ENCODE measurements at places on chromosomes 13 and 19.

GRCh38 chr13:27926644-27927434, 7.0 kb downstream of the PDX1 start:
- DNase-seq, result no peak

DNA sequence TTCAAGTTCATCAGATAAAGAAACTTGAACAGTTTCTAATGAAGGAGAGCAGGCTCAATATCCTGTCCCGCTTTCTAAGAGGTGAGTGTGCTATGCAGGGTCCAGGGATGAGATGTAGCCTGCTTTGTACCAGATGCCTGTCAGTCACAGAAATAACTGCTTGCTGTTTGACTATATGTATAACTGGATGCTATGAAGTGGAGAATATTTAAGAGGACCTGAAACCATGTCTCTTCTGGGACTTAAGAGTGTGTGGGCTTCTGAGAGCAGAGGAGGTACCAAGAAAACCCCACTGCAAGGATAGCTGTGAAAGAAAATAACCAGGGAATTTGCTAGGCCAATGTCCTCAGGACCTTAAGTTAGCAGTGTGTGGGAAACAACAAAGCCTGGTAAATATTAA, 246.3 kb upstream of the RFC3 start:
- no peak for DNase-seq

GRCh38 chr19:6530386-6531162, at the start of gene TNFSF9:
TNFSF9 (plus strand) TSS chr19:6531026; CDS start chr19:6531037, 11 bp downstream.
- peak; percentile 85 for DNase-seq

- DNase-seq, result no peak
Observed at GRCh38 chr19:3409346-3410064, 43.1 kb downstream of the NFIC start.

DNA sequence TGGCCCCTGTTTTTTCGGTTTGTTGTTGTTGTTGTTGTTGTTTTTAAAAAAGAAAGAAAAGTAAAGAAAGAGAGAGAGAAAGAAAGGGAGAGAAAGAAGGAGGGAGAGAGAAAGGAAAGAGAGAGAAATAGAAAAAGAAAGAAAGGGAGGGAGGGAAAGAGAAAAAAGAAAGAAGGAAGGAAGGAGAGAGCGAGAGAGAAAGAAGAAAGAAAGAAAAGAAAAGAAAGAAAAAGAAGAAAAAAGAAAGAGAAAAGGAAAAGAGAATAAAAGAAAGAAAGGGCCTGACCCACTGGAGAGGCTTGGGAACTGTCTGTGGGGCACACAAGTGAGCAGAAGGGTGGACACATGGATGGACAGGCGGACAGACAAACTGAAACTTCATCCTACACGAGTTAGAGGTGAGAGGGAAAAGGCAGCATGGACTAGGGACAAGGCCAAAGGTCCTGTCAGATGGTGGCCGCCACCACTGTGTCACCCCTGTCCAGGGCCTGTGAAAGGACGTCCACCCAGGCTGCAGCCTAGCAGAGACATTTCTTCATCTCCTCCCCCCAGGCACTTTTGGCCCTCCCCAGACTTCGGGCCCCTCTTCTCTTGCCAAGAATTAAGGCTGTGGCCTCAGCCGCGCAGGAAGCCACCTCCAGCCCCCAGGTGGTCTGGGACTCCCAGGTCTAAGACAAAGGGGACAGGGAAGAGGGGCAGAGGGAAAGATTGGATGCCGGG, 9.1 kb upstream of the BCAM start:
- DNase-seq, result no peak

DNA sequence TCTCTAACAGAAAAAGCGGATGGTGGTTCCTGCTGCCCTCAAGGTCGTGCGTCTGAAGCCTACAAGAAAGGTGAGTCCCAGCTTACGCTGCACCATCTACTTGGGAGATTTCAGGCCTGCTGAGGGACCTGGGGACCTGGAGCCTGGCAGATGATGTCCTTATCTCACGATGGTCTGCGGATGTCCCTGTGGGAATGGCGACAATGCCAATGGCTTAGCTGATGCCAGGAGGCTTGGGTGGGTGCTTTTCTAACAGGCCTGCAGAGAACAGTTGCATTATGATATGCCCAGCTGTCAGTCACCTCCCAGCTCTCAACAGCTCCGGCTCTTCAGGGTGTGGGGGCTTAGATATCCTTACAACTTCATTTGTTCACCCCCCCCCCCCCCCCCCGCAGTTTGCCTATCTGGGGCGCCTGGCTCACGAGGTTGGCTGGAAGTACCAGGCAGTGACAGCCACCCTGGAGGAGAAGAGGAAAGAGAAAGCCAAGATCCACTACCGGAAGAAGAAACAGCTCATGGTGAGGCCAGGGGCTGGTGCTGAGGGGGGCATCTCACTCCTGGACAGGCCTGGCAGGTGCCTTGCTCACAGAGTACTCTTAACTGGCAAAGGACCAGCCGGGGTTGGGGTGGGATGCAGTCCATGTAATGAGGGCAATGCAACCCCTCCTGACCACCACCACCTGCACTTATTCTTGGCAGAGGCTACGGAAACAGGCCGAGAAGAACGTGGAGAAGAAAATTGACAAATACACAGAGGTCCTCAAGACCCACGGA, 3.8 kb downstream of the RPL13A start:
- no peak for DNase-seq

DNA sequence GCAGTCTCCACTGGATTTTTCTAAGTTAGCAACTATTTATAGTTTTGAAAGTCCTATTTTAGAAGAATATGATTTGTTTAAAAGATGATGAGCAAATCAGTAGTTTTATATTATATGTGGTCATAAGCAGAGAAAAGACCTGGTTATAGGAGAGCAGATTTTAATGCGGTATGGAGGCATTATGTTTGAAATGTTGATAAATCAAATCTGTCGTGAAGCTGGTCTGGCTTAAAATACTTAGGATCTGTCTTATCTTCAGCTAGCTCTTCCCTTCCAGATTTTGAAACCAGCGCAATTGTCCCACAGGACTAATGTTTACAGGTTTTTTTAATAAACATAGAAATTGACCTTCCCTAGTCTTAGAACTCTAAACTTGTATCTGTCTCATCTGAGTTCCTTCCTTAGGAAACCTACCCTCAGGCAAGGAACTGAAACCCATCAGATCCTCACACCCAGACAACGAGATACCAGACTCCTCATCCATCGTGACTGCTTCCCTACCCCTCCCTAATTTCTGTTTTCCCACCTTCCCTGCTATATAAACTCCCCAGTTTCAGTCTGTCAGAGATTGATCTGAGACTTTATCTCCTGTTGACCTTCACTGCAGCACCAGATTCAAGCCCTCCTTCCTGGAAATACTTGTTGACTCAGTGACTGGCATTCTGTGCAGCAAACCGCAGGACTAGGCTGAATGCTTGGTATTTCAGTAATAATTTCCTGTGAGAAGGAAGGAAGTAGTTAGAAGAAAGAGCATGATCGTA, 37.8 kb upstream of the CXCL17 start:
- peak; percentile 53 for DNase-seq

- peak; percentile 58 for DNase-seq
Observed at GRCh38 chr13:112510002-112510780, 77.8 kb downstream of the TUBGCP3 start.

DNA sequence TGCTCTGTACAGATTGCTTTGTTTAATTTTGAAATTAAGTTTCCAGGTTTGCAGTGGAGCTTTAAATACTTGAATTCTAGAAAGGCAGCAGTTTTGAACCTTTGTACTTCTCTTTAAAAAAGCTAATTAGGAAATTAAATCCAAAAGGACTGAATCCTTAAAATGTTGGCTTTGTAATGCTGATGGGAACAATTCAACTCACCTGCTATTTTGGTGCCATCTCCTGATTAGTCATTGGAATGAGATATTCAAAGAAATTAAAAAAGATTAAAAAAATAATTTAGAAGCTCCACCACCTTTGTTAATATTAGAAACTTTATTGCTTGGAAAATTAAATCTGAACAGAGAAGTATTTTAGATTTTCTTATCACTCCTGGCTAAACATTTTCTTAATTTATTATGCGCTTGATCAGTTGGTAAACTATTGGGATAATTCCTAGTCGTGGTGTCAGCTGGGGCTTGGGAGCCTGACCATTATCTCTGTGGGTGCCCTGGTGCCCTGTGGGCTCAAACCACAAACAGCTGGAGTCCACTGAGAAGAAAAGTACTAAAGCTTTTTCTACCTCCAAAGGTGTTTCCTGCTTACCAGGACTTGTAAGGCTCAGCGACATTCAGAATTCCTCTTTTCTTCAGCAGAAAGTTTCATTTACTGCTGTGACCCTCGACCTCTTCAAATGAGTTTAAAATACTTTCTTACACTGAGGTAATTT, 540.4 kb downstream of the DIAPH3 start:
- DNase-seq, result no peak

GRCh38 chr13:81001828-81002385, 661.0 kb upstream of the SPRY2 start:
- no peak for DNase-seq

GRCh38 chr13:110405597-110406450, 98.7 kb downstream of the COL4A2 start:
- DNase-seq, result peak; percentile 58

DNA sequence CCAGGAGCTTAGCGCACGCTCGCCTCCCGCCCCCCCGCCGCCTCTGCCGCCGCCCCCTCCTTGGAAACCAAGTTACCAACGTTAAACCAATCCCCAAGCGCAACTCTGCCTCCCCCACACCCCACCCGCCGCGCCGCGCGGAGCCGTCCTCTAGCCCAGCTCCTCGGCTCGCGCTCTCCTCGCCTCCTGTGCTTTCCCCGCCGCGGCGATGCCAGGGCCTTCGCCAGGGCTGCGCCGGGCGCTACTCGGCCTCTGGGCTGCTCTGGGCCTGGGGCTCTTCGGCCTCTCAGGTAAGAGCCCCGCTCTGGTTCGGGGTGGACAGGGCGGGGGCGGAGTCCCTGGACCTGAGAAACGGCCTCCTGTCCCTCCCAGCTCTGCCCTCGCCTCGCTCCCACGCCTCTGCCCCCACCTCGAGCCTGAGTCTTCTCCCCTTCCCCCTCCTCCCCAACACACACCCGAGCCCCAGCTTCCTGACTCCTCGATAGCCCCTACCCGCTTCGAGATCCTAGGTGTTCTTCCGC, at the start of gene ICAM5:
Gene ICAM5 (plus strand): TSS at position 117 of the 521 bp plus-strand sequence. CDS start 92 bp downstream, at position 209.
- DNase-seq, result no peak

DNA sequence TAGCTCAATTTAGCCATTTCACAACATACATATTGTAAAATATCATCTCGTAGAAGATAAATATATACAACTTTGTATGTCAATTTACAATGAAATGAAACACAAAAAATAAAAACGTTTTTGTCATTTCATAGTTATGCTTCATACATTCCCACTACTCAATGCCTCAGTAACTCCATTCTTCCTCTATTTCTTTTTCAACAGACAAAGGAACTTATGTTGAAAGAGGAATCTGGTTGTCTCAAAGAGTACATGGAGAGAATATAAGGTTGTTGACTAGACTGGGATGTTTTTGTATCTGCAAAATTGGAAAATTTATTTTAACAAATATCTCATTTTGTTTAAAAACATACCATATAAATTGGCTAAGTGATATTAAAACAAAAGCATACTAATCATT, 12.8 kb downstream of the KCTD12 start:
- no peak for DNase-seq

DNA sequence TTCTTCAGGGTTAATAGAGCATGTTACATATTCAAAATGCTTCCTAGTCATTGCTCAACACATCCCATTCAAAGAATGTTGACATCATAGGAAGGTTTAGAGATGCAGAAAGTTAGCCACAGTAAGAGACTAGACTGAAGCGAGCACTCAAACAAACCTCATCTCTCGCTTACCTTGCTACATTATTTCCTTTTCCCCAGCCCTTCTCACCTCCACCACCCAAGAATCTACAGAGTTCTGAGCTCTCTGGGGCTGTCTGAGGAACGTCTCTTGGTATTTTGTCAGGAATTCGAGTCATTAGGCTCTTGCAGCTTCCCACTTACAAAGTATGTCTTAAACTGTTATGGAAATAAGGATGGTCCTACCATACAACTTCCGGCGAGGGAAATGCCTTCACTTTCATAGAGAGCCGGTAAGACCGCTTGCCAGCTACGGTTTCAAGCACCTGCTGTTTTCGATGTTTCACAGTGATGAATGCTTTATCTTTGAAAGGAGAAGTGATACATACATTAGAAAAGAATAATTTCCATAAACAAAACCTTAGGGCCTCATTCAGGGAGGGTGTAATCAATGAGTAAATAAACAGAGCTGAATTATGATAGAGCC, 65.1 kb downstream of the FLT1 start:
- no peak for DNase-seq

DNA sequence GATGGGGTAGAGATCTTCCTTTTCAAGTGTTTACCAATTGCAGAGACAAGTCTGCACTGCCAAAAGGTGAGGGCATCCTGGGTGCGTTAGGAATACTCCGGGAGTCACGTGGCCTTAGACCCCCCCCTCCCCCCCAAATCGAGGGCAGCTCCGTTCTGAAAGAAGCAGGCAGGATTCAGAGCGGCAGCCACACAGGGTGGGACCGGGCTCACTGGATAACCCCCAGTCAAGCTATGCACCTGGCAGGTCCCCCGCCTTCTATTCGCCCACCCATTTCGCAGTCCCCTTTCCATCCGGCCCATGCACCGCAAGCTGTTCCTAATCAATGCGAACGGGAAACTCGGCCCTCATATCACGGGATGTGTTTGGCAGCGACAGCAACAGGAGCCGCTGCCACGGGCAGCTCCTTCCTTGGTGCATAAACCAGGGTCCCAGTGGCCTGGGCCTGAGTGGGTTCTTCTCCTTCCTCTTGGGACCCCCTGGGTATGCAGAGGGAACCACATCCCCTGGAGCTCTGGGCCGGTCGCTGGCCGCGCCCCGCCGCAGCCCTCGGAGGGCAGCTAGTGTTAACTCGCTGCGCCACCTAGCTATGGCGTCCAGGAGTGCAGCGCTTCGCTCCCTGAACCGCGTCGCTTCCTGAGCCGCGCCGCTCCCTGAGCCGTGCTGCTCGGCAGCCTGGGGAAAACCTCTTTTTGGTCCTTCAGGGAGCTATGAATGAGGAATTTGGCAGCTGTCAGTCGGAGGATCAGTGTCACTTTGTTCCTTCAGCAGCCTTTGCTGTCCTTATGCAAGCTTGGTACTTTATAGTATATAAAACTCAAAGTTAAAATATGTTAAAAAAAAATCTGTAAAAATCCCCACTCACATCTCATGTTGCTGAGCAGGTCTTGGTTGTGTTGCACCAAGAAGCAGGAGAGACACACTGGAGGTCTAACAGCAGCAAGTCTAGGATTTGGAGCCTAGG, 41.4 kb downstream of the LYL1 start:
- peak; percentile 89 for DNase-seq

- no peak for DNase-seq
Observed at GRCh38 chr13:20475927-20476691, 49.5 kb downstream of the CRYL1 start.

- DNase-seq, result peak; percentile 54
Observed at GRCh38 chr13:84377106-84377505, 494.8 kb upstream of the SLITRK1 start.
